ENCODE measurements at places on chromosomes 1 and 21.

DNA sequence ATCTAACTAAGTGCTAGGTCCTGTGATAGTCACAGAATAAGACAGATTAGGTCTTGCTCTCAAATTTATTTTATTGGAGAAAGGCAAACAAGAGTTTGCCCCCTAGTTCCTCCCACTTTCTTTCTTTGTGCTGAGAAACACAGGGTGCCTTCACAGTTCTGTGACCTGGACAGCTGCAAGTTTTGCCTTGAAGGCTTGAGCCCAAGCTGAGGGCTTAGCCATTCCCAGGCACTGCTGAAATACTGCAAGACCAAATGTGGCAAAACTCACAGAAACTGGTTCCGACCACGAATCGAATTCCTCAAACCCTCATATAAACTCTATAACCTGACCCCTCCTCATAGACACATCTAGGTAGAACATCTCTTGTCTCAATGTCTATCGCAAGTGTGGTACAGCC lies 227.9 kb downstream of the RERE start:
- no peak for DNase-seq

DNA sequence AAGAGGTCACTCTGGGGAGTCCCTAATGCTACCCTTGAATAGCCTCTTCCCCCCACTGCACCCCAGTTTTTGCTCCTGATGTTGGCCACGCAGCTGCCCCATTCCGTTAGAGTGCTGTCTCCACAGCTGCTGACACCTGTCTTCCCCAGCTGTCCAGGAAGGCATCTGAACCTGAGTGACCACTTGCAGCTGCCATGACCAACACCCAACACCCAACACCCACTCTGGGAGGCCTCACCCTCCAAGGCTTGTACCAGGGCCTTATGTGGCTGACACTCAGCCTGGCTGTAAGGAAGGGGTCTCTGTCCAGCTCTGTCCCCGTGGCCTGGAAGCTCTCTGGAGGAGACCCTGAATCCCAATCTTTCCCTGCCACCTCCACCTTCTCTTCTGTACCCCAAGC lies 26.7 kb upstream of the LDLRAP1 start:
- no peak for DNase-seq

GRCh38 chr1:110628323-110629105 lies 22.4 kb upstream of the KCNA2 start:
- no peak for DNase-seq

DNA sequence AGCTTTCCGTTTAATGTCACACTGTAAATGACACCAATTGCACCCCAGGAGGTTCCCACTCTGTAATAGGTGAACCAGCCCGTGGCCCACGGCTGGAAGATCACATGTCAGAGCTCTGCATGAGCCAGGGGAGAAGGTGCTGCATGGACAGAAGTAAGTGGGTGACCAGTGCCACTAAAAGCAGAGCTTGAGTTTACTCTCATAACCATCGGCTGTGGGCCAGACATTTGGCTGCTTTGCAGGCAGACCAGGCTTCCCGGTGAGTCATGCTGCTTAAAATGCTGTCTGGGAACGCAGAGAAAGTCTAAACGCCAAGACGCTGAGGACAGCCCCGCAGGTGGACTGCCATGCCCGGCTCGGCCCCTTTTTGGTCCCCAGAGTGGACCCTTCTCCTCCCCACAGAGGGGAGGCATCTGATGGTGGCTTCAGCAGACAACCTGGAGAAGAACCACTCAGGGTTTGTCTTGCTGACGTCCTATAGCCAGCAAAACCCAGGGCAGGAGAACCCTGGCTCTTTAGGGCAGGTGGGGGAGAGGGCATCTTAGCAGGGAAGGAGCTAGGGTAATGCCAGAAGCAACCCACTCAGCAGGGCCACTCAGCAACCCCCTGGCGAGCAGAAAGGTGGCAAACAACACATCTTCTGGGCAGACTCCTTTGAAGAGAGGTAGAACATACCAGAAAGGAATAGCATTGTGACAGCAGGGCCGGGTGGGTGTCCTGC lies 7.3 kb downstream of the KIAA2013 start:
- no peak for DNase-seq

GRCh38 chr1:243956450-243956849 lies 94.6 kb upstream of the ZBTB18 start:
- no peak for DNase-seq

DNA sequence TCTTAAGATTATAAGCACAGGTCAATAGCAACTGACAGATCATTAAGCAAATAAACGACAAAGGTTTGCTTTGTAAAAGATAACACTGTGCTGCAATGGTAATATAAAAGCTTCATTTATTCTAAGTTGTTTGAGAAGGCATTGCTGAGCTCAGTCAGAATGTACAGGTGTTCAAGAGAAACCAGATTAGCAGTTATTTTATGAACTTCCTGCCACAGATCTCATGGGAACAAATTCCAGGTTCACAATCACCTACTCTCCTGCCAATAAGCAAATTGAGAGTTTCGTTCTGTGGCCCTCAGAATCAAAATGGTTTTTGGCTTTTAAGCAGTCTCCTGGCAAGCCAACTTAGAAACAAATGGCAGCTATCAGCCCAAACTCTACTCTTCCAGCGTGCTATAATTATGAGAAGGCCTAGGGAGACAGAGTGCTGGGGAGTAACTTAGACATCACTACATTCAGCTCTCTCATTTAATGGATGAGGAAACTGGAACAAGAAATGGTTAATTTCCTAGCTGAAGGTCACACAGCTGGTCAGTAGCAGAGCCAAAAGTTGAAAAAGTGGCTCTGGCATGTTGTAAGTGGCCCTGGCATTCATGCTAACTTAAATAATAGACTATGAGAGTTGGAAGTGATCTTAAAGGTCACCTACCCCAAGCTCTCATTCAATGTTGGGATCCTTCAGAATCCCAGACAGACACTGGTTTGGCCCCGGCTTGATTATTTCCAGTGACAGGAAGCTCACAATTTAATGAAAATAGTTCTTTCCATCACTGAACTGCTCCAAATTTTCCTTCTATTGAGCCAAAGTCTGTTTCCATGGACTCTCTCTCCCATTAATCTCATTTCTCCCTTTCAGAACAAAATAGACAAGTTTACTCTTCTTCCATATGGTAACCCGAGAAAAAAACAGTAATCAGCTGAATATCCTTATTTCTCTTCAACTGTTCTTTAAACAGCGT lies 82.6 kb upstream of the EDEM3 start:
- DNase-seq: no peak

DNA sequence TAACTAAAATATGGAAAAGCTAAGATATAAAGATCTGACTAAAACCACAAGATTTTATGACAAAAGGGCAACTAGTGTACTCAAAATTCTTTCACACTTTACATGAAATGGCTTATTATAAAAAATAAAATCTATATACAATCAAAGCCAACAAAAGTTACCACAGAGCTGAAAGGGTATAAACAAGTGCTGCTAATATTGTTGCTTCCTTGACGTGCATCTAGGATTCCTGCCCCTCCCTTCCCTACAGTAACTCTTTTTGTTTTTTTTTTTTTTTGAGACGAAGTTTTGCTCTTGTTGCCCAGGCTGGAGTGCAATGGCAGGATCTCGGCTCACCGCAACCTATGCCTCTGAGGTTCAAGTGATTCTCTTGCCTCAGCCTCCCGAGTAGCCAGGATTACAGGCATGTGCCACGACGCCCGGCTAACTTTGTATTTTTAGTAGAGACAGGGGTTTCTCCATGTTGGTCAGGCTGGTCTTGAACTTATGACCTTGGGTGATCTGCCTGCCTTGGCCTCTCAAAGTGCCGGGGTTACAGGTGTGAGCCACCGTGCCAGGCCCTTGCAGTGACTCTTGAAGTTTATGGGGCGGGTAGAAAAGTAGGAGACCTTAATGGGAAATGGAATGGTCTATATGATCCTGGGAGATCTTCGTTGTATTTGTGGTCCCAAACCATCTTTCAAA lies 4.5 kb downstream of the SRSF4 start:
- no peak for DNase-seq

DNA sequence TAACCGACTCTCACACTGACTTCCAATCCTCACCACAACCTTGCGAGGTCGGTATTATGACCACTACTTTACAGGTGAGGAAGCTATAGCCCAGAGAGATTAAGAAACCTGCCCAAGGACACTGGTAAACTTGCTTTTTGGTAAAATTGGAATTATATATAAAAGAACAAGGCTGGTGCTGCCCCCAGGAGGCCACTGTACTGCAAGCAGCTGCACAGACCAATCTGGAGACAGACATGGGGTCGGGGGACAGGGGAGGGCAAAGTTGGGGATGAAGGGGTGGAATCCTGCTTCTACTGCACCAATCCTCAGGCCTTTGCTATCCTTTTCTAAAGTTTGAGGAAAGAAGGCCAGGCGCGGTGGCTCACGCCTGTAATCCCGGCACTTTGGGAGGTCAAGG lies 280.8 kb downstream of the SPATA17 start:
- peak; percentile 64 for DNase-seq

DNA sequence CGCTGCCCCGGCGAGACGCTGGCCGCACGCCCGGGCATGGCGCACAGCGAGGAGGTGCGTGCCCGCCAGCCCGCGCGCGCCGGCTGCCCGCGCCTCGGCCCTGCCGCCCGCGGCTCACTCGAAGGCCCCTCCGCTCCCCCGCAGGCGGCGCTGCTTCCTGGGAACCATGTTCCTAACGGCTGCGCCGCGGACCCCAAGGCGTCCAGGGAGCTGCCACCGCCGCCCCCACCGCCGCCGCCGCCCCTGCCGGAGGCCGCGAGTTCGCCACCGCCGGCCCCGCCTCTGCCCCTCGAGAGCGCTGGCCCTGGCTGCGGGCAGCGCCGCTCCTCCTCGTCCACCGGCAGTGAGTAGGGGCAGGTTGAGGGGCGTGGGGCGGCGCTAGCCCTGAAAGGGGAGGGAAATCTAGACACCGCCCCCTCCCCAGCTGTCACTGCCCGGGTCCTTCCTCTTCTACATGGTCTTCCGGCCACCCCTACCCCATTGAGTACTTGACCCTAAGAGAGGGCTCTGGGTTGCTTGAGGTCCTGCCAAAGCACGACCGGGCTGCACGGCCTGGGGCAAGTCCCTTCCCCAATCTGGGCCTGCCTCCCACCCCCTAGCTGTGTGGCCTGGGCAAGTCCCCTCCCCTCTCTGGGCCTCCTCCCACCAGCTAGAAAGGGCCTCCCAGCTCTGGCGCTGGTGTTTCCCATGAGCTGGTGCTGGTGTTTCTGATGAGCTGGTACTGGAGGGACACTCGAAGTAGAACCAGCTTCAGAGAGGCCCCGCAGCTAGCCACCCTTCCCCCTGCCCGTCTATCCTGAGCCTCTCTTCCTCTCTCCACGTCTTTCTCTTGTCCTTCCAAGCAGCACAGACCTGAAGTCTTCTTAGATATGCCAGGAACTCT lies 17.0 kb downstream of the TNFRSF25 start:
- no peak for DNase-seq

DNA sequence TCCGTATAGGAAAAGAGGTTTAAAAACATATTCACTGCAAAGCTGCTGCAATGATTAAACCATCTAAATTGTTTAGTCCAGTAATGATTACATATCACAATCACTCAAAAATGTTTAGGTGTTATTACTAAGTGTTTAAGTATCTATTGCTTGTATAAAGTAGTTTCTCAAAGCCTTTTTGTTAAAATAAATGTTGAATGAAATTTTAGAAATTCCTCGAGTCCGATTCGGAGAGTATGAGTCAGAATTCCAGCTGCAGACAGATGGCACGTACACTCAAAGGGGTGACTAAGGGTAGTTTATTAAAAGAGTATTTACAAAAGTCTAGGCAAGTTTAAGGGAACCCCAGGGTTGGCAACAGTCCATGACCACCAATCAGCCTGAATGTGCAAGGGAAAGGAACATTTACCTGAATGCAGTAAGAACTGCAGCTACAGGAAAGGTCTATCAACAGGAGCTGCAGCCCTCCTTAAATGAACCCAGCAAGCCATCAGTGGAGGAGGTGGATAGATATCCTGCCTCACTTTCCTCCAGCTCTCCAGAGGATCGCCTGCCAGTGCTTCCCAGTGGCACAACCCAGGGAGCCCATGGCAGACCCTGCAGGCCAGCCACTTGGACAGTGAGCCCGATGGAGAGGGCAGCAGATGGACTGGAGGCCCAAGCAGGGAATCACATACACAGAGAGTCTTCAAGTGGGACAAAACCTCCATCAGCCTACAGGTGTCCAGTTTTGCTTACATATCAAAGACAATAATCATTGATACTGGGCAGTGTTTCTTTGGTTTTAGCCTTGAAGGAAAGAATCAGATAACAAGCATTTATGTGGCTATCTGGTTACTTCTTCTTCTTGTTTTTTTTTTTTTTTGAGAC lies 92.1 kb upstream of the SLC44A3 start:
- DNase-seq: no peak

Measured in H1 (cell line).